NCI-H1436 (cell line): ENCODE measurements at places on chromosomes 4 and X.
A peak's percentile ranks its signal among the peaks of the same experiment; 100 is the strongest.

DNA sequence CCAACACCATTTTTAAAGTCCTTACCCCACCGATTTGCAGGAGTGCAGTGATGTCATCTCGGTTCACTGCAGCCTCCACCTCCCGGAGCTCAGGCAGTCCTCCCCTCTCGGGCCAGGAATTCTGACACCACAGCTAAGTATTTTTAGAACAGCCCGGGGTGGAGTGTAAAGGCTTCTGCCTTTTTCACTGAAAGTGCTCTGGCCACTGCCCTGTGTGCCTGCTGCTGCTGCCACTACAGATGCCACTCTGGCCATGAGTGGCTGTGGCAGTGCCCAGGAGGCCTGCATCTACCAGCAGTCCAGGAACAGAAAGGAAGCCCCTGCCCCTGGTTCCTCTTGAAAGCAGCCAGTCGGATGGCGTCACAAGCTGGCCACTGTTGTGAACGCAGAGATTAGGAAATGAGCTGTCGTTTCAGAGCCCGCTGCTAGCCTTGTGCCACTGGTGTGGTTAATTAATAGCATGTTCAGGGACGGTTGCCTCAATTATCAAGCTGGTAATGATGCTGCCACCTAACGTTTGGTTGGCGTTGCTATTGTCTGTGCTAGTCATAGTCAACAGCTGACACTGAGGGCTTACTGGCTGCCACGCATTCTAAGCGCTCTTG is 23.6 kb upstream of the TBC1D14 start:
- DNase-seq = peak; percentile 8

DNA sequence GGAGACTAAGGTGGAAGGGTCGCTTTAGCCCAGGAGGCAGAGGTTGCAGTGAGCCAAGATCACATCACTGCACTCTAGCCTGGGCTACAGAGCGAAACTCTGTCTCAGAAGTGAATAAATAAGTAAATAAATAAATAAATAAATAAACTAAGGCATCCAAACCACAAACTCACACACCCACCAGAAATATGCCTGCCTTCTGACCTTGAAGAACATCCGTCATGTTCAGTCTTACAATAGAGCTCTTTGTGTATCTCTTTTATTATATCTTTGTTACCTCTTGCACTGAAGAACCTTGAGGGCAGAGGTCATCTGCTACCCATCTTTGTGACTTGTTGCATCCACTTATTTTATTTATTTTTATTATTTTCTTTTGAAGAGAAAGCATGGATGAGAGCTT is 71.6 kb downstream of the PRRG1 start:
- DNase-seq = no peak

DNA sequence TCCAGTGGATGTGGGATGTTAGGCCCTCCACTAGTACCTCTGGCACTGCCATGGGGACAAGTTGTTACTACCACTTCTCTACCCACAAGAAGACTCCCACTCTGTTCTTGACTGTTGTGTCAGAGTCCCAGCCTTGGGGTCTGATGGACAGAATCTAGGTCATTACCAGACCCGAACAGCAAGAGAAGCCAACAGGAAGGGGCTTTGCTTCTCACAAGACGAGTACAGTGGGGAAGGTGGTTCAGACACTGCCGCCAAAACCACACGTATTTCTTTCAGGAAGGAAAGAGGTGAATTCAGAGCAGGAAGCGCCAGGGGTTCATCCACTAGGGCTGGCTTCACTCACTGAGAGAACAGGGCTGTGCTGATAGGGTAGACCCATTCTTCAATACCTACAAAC is 161.3 kb upstream of the KIT start:
- DNase-seq = no peak

- DNase-seq = no peak
These were observed 113.7 kb upstream of the ACTRT1 start for GRCh38 chrX:128165884-128166408.

GRCh38 chrX:103256651-103257050 is 1.7 kb upstream of the TCEAL8 start:
- no peak for DNase-seq

- no peak for DNase-seq
These were observed 9.1 kb downstream of the OCRL start for GRCh38 chrX:129549124-129549523.

GRCh38 chrX:112678831-112679230 is 907 bp downstream of the LHFPL1 start:
- no peak for DNase-seq

DNA sequence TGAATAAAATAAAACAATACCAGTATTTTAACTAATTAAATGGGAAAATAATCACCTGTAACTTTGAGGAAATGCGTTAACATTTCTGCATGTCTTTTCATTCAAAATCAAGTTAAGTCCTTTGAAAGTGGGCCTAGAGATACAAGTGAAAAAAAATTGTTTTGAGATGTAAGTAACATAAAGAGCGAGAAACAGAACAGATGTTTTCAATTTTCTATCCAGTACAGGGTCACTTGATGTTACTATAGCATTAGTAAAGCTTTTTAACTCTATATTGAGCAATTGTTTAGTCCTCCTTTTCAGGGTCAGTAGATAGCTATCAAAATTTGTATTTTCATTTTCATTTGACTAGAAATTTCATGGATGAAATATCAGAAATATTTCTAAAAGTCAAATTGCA is 761.4 kb downstream of the CCSER1 start:
- DNase-seq = no peak

DNA sequence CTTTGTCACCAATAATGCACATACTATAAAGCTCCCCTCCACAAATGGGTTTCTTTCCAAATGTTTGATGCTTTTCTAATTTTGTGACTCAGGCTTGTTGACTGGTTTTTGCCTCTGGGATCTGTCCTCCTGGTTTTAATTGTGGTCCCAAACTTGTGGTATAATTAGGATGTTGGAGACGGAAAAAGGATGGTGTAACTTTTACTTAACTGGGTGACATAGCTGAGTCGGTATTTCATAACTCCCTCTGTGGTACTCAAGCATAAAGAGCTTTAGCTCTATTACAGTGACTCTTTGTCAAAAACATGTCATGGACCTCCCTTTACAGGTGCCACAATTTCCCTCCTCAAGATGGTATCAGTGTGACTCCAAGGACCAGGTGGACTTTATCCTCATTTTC is 119.7 kb upstream of the RBPJ start:
- no peak for DNase-seq
